OCI-M1 (cell line): ENCODE measurements at places on chromosomes 7 and 10.
A peak's percentile ranks its signal among the peaks of the same experiment; 100 is the strongest.

DNA sequence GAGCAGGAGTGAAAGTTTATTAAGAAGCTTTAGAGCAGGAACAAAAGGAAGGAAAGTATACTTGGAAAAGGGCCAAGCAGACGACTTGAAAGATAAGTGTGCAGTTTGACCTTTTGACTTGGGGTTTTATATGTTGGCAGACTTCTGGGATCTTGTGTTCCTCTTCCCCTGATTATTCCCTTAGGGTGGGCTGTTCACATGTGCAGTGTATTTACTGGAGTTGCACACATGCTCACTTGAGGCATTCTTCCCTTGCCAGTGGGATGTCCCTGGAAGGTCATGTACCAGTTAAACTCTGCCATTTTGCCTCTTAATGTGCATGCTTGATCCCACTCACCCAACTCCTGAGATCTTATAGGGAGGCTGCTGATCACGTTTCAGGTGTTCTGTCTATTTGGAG, 23.4 kb upstream of the ARHGAP12 start:
- peak; percentile 93 for DNase-seq

- DNase-seq = peak; percentile 97
Measured at GRCh38 chr7:94087664-94088352, 83.7 kb upstream of the BET1 start.

GRCh38 chr10:74644738-74645137, 181.7 kb upstream of the KAT6B start:
- no peak for DNase-seq

GRCh38 chr7:121521711-121522400, 125.7 kb upstream of the FAM3C start:
- DNase-seq = no peak

- no peak for DNase-seq
Measured at GRCh38 chr10:79222186-79222585, 125.1 kb upstream of the PPIF start.

- no peak for DNase-seq
Measured at GRCh38 chr7:118696879-118697278, 472.4 kb downstream of the ANKRD7 start.
